ENCODE measurements at places on chromosomes 2 and 18.

GRCh38 chr18:13528739-13529392 lies 197.5 kb downstream of the FAM210A start:
- no peak for DNase-seq

DNA sequence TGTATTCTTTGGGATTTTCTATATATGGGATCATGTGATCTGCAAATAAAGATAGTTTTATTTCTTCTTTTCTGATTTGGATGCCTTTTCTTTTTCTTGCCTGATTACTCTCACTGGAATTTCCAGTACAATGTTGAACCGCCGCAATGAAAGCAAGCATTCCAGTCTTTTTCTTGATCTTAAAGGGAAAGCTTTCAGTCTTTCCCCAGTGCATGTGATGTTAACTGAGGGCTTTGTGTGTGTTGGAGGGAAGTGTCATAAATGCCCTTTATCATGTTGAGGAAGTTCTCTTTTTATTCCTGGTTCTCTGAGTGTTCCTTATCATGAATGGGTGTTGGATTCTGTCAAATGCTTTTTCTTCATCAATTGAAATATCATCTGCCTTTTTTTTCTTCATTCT lies 16.9 kb upstream of the CYBRD1 start:
- DNase-seq = no peak

- DNase-seq = no peak
These were observed 141.4 kb downstream of the SCG2 start for GRCh38 chr2:223460774-223461211.

DNA sequence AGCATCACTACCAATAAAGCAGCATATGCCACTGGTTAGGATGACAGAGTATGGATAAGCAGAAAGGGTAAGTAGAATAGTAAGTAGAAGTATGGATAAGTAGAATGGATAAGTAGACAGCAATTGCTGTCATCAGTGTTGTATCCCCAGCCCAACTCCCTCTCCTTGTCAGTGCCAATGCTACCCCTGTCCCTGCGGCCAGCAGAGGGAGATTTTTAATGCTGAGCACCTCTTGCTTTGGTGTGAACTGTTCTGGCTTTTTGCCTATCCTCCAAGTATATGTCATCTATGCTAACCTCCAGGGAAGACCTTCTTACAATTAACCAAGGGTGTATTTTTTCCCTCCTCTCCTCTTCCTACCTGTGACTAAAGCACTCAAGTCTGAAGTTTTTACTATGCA lies 136.7 kb upstream of the SPHKAP start:
- no peak for DNase-seq

DNA sequence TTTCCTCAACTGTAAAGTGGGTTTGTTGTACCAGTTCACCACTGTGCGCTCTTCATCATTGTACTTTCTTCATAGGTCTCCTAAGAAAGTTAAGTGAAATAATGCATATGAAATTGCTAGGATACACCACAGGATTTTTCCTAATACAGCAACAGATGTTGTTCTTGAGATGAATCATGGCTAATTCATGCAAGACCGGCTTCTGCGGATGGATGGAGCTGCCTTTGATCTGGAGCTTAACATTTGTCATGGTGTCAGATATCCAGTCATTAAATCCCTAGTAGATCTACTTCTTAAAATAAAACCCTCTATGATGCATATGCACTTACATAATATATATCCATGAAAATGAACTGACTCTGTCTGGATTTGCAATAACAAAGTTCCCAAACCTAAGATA lies 114.1 kb downstream of the COL6A3 start:
- no peak for DNase-seq

- DNase-seq = no peak
These were observed 78.7 kb downstream of the FTCDNL1 start for GRCh38 chr2:199772035-199772976.

DNA sequence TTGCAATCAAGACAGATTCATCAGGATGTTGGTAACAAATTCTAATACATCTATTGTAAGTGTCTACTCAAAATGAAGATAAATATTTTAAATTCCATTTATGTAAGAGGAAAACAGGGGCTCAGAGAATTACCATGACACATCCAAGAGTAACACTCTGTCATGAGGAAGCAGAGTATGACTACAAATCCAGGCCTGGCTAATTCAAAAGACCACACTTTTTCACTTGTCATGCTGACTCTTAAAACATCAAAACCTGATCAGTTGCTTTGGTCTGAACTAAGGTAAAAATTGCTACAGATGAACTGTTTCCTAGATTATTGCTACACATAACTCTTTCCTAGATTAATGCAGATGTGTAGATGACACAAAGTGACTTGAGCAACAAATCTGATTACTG lies 880.6 kb downstream of the TSN start:
- DNase-seq = no peak

DNA sequence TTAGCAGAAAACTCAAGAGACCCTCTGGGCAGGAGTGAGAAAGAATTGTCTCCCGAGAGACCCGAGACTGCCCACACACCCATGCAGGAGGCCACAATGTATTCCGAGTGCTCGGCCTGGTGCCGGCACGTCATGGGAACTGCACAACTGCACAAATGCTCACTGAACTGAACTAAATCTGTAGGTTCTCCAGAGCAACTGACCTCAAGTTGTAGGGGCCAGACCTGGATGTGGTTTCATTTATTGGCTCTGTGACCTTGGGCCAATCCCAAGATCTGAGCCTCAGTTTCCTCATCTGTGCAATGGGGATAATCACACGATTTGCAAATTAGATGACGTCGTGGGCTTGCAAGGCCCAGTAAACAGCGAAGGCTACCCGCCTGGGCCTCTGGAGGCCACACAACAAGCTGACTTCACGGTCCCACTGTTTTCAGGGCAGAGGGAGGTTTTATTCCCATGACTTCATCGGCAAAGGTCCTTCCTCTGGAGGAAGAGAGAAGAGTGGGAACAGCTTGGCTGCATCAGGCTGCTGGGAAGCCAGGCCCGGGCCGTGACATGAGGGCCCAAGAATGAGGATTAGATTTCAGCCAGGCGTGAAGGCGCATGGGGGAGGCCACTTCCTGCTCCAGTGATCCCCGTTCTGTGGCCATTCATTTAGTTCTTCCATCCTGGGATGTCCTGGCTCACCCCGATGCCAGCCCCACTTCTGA lies 3.6 kb upstream of the ERFE start:
- no peak for DNase-seq

GRCh38 chr2:240358821-240359397 lies 76.6 kb upstream of the GPC1 start:
- DNase-seq = no peak

GRCh38 chr18:50008306-50008705 lies 186.6 kb downstream of the MYO5B start:
- DNase-seq = no peak

GRCh38 chr2:70751881-70752280 lies 16.1 kb downstream of the ADD2 start:
- DNase-seq = no peak

DNA sequence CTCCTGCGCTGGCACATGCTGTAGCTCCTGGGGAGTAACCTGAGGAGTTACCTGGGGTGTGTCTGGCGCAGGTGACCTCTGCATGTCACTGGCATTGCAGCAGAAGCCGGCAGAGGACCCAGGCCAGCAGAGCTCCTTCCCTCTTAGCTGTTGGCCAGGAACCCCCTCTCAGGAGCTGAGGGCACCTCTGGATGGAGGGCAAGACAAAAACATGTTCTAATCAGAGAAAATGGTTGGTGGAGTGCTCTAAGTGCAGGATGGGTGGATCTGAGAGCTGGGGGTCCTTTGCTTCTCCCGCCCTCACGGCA lies 44.9 kb upstream of the SNTG2 start:
- peak; percentile 6 for DNase-seq

GRCh38 chr2:205032093-205032551 lies 486.8 kb downstream of the PARD3B start:
- DNase-seq = no peak

DNA sequence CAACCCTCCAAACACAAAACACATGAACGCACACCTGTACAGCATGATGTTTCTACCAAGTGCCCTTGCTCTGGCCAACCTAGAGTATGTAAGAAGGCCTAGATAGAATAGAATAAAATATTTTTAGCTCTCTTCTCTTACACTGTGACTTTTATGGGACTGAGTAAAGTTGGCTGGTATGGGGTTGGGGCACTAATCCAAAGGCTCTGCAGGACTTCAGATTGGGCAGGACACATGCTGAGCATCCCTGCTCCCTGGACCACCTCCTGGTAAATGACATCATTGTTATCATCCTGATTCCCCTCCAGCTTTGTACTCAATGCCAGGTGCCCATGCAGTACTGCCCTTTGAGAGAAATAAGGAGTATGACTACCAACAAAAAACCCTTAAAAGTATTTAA lies 322.2 kb downstream of the SLC8A1 start:
- no peak for DNase-seq

- no peak for DNase-seq
These were observed 96.5 kb downstream of the ZFP36L2 start for GRCh38 chr2:43129676-43130547.

GRCh38 chr2:226847511-226847910 lies 11.7 kb downstream of the RHBDD1 start:
- DNase-seq = no peak

GRCh38 chr18:67094123-67094522 lies 422.4 kb downstream of the DSEL start:
- DNase-seq = no peak

DNA sequence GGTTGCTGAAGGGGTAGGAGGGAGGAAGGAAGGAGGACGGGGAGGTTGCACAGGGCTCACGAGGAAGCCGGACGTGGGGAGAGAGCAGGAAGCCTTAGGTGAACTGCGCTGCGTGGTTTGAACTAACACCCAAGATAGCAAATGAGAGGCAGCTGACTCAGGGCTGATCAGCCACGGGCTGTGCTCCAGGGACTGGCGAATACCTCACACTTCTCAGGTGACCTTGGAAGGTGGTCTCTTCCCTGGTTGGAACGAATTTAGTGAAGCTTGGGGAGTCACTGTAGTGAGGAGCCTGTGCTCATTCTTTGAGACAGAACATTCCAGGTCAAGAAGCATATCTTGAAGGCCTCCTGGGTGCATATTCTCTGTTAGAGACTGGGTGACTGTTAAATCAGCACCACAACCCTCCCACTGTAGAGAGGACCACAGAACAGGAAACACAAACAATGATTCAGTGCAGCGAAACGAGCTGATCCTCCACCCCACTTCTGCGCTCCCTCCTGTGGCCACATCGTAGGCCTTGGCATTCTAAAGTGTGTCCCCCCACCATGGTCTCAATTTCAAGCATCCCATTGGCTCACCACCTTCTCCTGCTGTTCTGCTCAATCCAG lies 33.8 kb downstream of the TOGARAM2 start:
- peak; percentile 69 for DNase-seq

DNA sequence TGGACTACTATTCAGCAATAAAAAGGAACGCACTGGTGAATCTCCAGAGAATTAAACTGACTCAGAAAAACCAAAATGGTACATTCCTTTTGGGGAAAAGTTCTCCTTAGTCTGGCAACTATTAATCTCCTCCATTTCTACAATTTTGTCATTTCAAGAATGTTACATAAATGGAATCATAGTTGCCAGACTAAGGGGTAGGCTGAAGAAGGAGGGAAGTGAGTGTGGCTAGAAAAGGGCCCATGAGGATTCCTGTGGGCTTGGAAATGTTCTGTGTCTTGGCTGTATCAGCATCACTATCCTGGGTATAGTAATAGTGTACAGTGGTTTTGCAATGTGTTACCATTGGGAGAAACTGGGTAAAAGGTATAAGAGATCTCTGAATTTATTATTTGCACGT lies 72.4 kb downstream of the ZAP70 start:
- DNase-seq = no peak

DNA sequence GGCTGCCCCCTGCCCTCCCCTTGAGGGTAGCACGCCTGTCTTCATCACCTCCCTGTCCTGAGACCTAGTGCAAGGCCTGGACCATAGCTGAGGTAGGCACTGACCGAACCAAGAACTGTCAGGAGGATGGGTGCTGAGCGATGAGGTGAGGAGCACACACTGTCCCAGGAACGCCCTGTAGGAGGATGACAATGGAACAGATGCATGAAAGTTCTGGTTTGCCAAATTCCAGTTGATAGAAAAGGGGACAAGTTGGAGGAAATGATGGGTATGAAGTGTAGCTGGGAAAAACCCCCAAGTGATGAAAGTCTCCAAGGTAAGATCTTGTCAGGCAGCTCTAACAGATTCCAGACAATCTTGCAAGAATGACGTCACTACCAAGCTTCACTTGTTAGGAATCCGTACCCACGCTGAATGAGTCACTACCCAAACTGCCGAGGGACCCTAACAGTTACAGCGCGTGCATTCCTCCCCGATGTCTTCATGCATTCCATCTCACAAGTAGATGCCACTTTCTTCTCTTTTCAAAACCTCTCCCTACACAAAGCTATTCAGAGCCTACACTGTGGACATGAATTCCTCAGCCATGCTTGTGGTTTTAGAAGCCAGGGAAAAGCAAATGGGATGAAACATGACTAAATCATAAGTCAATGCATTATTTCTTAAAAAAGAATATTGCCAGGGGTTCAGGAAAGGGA lies 27.6 kb downstream of the MRPL33 start:
- DNase-seq = no peak

- no peak for DNase-seq
These were observed 19.3 kb upstream of the ACKR3 start for GRCh38 chr2:236550290-236550689.

DNA sequence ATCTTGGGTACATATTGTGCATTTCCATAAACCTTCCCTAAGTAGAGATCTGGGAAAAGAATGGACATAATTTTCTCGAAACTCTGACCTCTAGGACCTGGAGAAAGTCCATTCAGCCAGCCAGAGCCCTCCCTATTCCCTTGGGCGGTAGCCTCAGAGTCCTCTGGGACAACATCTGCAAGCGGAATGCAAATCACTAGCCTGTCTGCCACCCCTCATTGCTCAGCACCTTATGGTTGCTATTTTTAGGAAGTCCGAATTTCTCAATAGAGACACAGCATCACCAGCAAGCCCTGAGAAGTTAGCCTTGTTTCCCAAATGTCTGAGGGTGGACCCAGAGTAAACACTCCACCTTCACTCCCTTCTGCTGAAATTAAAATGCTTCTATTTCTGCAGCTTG lies 17.6 kb upstream of the CD28 start:
- no peak for DNase-seq

DNA sequence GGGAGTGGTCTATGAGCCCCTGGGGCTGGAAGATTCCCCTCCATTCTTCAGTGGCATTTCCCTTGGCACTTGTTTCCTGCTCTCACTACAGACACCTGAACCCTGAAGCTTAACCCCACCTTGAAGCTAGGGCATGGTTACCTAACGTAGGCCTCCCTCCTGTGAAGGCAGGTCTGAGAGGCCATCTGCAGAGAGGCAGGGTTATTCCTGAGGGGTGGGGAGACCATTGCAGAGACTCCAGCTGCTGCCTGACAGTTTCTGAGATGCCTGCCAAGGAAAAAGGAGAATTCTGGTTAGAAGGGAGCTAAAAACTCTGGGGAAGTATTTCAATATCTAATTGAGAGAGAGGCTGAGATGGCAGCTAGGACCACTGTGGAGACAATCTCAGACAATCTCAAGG lies 119.3 kb upstream of the NDUFV2 start:
- no peak for DNase-seq

DNA sequence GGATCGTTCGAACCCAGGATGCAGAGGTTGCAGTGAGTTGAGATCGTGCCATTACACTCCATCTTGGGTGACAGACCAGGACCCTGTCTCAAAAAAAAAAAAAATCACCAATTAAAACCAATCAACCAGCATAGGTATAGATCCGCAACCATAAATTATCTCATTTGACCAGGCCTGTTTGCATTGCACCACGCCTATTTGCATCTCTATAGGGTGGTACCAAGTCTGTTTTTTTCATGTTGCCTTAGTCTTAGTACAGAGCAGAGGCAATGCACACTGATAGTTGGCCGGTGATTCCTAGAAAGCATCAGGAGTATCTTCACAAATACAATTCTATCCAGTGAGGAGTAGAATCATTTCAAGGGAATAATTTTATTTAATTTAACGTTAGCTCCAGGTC lies 9.3 kb upstream of the NPC1 start:
- DNase-seq = no peak

GRCh38 chr2:70834881-70835280 lies 735 bp downstream of the CD207 start:
- DNase-seq = no peak

Measured in stimulated activated CD4-positive, alpha-beta T cell treated with anti-CD3 and anti-CD28 coated beads, Interleukin-2, amount 100 ng/mL, for 24 hours (primary cell).